ENCODE measurements at places on chromosomes 3 and 15. TPM values are rescaled to one million over a fixed set of nuclear protein-coding genes. Genes with fewer than 3 reads are reported as not detected.

The EIF4A2 gene
- total RNA-seq = 490 TPM

The UBR1 gene
- 66.7 TPM for total RNA-seq

The ZBTB47 gene
- 1.6 TPM for total RNA-seq

The UROC1 gene
- total RNA-seq = not detected

The SLC28A2 gene
- total RNA-seq = not detected

GRCh38 chr3:120841264-120841663 lies 66.7 kb upstream of the STXBP5L start:
- no peak for DNase-seq

DNA sequence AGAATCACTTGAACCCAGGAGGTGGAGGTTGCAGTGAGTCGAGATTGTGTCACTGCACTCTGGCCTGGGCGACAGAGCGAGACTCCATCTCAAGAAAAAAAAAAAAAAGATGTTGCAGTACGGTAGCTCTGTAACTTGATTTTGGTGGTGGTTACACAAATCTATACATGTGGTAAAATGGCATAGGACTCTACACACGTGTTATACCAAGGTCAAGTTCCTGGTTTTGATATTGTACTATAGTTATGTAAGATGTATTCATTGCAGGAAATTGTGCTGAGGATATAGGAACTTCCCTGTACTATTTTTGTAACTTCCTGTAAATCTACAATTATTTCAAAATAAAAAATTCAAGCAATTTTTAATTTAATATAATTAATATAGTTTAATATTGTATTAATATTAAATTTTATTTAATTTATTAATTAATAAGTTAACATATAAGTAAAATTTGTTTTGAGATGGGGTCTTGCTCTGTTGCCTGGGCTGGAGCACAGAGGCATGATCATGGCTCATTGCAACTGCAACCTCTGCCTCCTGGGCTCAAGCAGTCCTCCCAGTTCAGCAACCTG lies 9.9 kb downstream of the MYD88 start:
- no peak for DNase-seq

GRCh38 chr3:18529631-18530030 lies 104.5 kb upstream of the SATB1 start:
- DNase-seq = no peak

- no peak for DNase-seq
Observed at GRCh38 chr3:73041537-73041936, 19.9 kb upstream of the EBLN2 start.

- no peak for DNase-seq
Observed at GRCh38 chr3:127221037-127221436, 28.1 kb downstream of the PRR23E start.

DNA sequence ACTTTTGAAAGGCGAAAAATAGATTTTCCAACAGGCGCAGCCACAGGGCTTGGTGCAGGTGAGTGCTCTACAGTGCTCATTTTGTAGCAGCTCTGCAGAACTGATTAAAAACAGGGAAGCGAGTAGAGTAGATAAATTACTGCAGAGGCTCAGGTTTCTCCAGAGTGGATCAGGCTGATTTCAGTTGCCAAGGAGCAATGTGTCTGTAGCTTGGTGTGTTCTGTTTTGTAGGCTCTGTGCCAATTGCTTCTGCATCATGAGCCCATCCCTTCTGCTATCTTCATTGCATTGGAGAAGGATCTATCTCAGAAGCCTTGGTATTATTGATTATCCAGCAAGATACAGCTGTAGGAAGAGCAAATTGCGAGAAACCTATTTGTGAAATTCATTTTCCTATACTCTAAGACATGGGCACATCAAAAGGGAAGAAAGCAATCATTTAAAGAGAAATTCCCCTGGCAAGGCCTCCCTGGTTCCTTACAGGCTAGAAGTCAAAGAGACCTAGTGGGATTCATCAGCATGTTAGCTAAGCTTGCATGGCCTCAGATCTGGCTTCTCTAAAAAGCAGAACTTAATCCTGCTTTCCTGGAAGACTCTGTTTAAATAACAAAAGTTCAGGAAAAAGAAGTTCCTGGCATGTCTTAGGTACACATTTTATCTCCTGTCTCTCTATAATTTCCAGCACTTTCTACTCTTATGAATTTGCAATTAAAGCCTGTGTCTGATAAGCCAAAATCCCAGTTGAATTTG lies 432.4 kb upstream of the ATP10A start:
- DNase-seq = no peak

DNA sequence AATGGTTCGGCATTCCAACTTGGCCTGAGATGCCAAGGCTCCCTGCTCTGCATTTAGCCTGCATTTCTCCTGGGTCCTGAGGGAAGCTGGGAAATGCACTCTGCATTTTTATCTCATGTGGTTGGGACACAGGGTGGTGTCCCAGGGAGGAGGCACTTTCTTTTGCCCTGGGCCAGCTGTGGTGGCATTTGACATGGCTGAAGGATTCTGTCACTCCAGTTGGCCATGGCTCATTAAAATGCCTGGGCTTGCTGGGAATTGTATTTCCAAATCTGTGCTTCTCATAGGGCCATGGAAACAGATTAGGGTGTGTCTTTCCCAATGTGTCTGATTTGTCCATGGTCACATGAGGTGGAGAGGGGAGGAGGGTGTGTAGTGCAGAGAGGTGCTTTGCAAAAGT lies 128.3 kb upstream of the RGMA start:
- no peak for DNase-seq

GRCh38 chr3:184590795-184591194 lies 29.2 kb downstream of the EPHB3 start:
- DNase-seq = no peak

GRCh38 chr15:57321485-57321884 lies 54.8 kb upstream of the CGNL1 start:
- no peak for DNase-seq

Measured in B cell (primary cell).